Activated naive CD4-positive, alpha-beta T cell (primary cell): ENCODE measurements at places on chromosomes 7 and 10.

DNA sequence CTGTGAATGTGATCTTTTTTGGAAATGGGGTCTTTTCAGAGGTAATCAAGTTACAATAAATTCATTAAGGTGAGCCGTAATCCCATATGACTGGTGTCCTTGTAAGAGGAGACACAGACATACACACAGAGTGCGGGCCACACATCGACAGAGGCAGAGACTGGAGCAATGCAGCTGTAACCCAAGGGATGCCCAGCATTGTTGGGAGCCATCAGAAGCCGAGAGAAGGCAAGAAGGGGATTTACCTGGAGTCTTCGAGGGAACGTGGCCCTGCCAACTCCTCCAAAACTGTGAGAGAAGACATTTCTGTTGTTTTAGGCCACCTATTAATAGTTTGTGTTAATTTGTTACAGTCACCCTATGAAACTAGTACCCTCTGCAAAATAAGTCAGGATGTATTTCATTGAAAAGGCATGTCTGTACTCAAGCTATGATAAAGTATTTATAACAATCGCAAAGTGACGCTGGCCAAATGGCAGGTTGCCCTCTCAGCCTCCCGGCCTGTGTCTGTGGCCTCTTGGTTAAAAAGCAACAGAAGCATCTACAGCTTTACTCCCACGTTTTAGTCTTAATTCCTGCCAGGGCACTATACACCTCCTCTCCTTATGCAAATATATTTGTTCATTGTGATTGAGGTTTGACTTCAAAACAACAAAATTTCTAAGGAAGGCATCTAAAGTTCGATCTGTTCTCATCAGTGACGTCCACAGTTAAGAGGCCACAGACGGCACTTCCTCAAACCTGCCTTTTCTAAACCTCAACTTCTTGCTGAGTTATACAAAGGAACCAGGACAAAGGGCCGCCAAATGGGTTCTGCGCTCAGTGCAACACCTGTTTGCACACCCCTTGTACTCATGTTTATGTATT lies 46.8 kb downstream of the HIPK2 start:
- DNase-seq: peak; percentile 5

GRCh38 chr7:75892634-75893272 lies 13.9 kb downstream of the RHBDD2 start:
- DNase-seq: no peak

DNA sequence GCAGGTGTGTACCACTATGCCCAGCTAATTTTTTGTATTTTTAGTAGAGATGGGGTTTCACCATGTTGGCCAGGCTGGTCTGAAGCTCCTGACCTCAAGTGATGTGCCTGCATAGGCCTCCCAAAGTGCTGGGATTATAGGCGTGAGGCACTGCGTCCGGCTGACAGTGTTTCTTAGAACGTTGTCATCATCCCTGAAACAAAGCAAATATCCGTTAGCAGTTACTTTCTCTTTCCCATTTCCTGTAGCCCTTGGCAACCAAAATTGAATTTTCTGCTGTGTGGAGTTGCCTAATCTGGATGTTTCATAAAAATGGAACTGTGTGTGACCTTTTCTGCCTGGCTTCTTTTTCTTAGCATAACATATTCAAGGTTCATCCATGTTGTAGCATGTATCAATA lies 22.4 kb downstream of the ZNF33A start:
- DNase-seq: no peak

- peak; percentile 58 for DNase-seq
Observed at GRCh38 chr7:157432957-157433576, 96.3 kb downstream of the DNAJB6 start.

GRCh38 chr10:114548662-114549061 lies 109.4 kb downstream of the ABLIM1 start:
- no peak for DNase-seq

GRCh38 chr10:86447432-86447831 lies 74.2 kb downstream of the WAPL start:
- no peak for DNase-seq

- DNase-seq: no peak
Observed at GRCh38 chr10:70756700-70757360, 28.3 kb downstream of the TBATA start.

- no peak for DNase-seq
Observed at GRCh38 chr7:11667810-11668185, 164.2 kb downstream of the THSD7A start.

DNA sequence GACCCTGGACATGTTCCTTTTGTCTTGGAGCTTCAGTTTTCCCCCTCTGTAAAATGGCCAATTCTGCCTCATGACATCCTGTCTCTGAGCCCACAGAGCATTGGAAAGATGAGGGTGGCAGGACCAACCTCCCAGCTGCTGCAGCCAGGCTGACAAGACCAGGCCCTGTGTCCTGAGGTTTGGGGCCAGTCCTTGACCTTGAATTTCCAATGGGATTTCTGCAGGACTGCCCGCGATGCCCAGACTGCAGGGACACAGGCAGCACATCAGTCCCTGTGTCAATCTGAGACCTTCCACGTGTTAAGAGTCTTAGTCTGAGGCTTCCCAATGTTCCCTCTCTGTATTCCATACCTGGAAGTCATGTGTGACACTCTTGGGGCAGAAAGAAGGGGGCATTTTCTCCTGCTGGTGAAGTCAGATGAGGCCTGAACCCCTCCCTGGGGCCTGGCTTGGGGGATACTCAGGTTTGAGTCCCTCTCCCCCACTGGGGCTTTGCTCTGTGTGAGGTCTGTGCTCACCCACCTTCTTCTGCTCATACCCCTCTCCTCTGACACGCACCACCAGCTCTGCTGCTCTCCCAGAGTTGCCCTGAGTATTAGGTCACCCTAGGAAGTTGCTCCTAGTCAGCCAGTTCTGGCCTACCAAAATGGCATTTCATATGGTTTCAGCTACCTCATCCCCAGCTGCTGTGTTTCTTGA lies 79.2 kb downstream of the ADCY1 start:
- no peak for DNase-seq

DNA sequence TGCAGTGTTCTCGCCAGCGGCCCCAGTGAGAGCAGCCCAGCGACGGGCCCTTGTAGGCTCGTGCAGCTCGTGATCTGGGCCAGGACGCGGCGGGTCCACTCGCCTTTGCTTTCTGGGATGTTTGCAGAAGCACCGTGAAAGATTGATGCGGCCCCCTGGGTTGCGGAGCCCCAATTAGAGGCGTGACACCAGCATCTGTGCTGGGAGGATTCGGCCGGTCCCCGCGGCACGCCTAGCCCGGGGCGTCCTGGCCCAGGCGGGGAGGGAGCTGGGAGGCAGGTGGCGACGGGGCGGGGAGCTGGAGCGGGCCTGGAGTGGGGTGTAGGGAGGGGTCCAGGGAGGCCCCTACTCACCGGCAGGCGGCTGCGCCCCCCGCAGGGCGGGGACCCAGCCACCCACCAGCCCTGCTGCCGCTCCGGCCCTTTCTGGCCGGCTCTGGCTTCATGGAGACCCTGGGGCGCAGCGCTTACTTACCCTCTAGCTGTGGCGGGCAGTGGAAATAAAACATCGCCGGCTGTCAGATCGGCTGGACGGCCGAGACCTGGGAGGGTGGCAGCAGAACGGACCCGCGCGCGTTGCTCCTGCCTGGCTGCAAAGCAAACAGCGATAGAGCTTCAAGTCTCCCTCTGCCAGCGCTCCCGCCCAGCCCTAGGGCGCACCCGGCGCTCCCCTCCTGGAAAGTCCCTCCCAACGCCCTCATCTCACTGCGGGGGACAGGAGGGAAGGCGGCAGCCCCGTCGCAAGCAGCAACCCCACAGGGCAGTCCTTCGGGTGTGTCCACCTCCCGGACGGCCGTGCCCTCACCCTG lies 752 bp downstream of the DRGX start:
- DNase-seq: no peak

- no peak for DNase-seq
Observed at GRCh38 chr10:76301950-76302349, 870.5 kb downstream of the LRMDA start.

- no peak for DNase-seq
Observed at GRCh38 chr10:48671914-48672595, 12.6 kb upstream of the WDFY4 start.

DNA sequence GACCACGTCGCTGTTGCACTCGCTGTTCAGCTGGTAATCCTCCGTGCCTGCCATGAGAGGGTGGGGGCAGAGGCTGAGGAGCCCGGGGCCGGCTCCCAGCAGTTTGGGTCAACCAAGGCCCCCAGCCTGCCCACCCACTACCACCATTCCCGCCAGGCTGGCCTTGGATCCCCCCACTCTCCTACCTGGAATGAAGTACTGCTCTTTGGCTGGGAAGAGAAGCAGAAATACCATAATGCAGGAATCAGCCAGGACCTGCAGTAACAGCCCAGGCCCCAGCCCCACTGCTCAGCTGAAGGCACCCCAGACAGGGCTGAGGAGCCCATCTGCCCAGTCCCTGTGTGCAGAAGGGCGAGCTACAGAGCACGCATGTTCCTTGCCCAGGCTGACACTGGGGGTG lies 138.0 kb downstream of the SLIT1 start:
- DNase-seq: no peak

DNA sequence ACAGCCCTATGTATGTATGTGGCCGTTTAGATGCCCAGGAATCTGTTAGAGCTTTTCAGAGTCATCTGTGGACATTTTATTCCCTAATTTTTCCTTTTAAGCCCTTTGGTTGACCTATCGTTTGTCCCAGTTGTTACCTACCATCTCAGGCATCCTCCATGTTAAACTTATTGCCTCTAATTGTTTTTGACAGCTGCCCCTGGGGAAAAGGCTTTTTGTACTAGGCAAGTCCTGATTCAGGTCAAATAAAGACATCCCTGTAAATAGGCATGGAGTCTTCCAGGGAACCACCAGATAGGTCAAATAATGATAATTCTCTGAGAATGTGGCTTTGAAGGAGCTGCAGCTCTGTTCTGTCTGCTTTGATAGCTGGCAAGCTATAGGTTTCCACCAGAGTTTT lies 87.7 kb upstream of the CYP26C1 start:
- no peak for DNase-seq

- DNase-seq: no peak
Observed at GRCh38 chr7:79471283-79471682, 17.8 kb upstream of the MAGI2 start.

DNA sequence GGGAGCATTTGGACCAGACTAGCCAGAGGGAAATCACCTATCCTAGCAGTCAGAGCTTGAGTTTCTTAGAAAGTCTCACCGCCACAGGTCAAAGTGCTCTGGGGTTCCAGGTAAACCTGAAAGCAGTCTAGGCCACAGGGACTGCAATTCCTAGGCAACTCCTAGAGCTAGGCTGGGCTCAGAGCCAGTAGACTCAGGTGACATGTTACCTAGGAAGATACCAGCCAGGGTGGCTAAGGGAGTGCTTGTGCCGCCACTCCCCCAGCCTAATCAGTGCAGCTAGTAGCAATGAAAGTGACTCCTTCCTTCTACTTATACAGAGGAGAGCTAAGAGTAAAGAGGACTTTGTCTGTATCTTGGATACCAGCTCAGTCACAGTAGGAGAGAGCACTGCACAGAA lies 348.7 kb upstream of the HPS1 start:
- no peak for DNase-seq
